ENCODE measurements at places on chromosomes 13 and 19.

- no peak for DNase-seq
These were observed 49.4 kb downstream of the KLF2 start for GRCh38 chr19:16373989-16374388.

DNA sequence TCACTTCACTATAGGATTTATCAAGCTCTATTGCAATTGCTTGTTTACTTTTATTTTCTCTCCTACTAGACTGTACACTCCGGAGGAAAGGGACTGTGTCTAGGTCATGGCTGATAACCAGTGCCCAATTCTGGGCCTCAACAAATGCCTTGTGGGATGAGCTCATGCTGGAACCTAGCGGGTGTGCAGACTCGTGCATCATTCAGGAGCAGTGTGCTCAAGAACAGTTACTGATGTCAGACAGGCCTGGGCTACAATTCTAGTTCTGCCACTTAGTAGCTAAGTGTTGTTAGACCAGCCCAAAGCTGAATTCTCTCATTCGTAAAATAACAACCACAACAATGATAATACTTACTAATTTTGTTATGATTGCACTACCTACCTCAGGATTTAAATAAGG is 95.4 kb downstream of the CYSLTR2 start:
- no peak for DNase-seq

DNA sequence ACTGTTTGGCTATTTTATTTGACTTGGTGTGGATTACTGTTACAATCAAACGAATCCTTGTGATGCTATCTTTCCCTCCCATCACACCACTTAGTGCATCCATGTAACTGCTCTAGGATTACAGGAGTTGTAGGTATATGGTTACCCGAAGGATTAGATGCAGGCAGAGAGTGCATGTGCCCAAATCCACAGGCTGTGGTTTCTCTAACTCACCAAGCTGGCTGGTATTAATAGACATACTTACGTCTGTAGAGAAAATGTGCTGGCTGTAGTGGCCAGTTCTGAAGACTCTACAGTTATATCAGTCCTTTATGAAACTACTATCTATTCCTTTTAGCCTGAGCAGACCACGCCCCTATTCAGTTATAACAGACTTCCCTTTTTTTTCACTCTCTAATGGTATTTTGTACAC is 1.1 kb upstream of the HMGB1 start:
- no peak for DNase-seq

GRCh38 chr13:36493046-36493445 is 60.8 kb downstream of the CCNA1 start:
- DNase-seq: no peak

DNA sequence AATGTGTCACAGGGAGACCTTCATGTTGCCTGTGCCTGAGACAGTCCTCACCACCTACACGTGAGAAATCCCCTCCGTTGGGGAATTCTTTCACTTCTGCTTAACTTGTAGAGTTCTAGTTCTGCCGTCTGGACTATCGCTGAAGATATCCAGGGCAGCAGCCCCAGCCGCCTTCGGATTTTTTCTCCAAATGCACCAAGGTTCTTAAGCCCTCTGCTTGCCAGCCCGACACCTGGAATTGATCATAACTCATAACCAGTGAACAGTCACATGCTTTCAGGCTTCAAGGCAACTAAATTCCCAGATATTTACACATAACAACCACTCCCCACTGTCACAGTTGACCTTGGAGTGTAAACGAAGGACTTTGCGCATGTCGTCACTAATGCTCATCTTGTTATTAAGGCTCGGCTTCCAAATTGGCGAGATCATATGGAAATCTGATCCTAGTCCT is 114.4 kb downstream of the RAB20 start:
- no peak for DNase-seq

DNA sequence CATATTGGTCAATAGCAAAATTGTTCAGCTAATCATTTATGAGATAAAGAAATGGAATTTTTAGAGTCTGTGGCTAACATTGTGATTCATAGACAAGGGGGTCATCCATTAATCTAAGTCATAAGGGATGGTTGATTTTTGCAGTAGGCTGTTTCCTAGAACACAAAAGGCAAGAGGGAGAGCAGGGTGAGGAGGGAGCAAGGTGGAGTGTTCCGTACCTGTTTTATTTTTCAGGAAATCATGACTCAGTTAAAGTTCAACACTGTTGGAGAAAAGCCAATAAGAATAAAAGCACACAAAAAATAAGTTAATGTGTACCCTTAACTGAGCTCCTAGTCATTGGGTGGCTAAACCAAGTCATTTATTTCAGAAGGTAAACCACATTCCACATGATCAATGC is 512.4 kb upstream of the ATXN8OS start:
- no peak for DNase-seq

DNA sequence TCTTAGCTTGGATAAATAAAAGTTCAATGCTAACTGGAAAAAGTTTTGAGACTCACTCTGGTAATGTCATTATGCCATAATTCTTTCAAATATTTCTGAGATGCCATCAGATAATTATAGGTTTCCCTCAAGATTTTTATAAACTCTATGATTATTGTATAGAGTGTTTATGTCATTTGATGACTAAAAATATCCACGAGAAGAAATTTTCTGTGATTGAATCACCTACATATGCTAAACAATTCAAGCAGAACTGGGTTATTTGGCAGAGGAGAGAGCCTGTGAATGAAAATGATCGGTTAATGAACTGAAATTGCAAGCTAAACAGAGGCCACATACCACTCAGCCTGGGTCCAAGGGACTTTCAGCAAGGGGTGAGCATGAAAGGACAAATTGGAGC is 92.6 kb upstream of the TSC22D1 start:
- DNase-seq: no peak

GRCh38 chr13:24270639-24271141 is 38.7 kb upstream of the C1QTNF9 start:
- DNase-seq: no peak

DNA sequence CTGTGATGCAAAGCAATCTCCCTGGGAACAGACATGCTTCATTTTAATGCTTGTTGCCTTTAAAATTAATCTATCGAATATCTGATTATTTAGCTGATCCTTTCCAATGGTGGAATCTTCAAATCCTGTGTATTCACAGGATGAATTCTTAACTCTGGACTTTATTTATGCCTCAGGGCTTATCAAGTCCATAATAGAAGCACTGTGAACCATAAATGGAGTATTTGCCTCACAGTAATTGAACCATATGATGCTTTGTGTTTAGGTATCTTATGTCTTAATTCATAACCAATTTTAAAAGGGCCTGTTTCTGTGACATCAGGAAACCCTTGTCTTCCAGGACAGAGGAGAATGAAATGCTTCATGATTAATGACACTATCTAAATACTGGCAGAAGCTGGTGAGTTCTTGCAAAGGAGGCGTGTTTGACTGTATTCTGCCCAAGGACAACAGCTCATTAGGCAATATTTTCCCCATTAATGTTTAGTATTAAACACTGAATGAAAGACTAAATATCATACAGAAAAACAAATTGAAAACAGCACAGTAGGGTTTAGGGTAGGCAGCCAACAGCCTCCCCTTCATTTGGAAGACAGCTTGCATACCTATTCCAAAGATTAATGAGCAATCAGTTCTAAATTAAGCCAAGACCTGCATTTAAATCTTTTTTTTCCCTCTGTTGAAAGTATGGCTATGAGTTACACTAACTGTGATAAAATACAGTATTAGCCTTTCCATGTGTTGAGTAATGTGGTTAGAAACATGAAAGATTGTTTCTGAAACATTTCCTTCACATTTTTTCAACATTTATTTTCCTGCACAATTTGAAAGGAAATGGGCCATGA is 709.4 kb downstream of the PCDH9 start:
- DNase-seq: no peak

DNA sequence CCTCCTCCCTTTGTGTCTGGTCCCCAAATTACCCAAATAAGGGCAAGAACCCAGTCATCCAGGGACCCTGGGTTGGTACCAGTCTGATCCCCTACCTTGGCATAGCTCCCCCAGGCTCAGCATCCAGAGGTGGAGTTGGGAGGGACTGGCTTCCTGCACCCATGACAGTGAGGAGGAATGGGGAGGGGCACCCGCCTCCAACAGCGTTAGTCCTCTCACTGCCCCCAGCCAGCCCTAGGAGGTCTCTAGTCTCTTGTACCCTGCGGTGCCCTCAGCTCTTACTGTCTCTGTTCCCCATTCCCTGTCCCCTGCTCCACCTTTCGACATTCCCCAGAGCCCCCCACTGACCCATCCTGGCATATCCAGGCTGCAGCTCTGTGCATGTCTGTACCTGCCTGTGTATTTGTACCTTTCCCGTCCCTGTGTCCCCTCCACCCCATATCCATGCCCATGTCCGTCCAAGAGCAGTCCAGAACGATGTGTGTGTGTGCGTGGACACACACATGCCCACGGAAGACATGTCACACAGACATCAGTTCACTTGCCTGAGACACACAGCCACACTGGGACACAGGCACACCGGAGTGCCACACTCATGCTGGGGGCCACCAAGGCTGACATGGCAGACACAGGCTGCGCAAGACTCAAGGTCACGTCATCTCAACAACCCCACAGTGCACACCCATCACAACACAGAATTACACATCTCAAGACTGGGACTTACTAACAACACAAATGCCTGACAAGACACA is 17.8 kb downstream of the ERFL start:
- no peak for DNase-seq

- no peak for DNase-seq
These were observed 574.2 kb downstream of the TBC1D4 start for GRCh38 chr13:74907788-74908187.

DNA sequence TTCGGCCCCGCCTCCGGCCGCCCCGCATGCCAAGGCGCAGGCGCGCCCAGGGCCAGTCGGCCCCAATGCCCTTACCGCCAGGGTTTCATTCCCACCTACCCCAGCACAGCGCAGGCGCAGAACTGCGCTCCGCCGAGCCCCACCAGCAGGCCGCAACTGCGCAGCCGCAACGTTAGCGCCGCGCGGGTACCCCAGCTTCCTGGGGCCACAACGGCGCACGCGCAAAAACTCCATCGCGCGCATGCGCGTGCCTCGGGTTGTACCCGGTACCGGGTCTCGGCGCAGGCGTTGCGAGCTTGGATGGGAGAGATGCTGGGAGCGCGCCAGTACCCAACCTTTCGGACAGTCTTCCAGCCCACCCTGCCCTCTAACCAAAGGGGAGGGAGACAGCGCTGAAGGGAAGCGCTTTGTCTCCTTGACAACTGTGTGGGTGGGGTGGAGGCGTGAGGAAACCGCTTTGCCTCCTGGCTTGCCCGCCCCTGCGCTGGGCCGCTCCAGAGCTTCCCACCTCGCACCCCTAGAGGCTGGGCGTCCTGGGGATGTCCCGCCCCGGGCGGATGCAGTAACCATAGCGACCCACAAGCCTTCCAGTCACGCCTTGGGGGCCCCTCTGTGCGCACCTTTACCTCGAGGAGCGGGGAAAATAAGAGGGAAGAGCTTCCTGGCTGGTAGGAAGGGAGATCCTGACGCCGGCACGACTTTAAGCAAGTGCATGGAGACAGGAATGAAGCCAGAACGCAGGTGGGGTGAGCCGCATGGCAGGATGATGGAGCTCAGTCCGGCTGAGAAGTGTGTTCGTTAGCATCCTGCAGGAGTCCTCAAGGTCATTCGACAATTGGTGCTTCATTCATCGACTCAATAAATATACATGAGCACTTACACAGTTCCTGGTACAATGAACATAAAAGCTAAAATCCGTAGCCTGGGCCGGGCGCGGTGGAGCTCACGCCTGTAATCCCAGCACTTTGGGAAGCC is 525 bp upstream of the MYPOP start:
- DNase-seq: peak; percentile 100

DNA sequence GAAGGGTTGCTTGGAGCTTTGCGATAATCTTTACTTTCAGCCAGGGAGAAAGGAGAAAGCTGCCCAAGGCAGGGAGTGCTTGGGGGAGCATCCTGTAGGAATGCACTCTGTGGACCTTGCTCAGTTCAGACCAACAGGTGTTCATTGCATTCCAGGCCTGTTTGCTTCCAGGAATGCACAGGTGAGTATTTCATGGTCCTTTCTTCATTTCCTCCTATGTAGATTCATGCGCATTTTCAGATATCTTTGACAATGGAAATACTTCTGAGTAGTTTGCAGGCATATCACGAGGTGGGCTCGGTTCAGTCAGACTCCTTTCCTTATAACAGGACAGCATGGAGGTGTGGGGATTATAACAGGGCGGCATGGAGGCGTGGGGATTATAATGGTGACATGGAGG is 254.8 kb downstream of the FGF9 start:
- no peak for DNase-seq

DNA sequence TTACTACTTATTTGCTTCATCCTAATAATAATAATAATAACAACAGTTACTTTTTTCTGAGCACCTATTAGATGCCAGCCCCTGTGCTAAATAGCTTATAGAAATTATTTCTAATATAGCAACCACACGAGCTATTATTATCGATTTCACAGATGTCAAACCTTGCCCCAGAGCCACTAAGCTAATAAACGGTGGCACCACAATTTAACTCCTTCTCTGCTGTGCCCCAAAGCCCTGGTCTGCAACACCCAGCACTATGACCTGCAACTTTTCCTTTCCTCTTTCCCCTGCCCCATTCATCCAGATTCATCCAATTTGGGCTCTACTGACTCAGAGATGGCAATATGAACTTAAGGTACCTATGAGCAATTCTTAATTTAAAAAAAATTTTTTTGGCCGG is 6.4 kb downstream of the RFX2 start:
- DNase-seq: no peak

- DNase-seq: no peak
These were observed 583 bp downstream of the CCDC61 start for GRCh38 chr19:45995715-45996385.

DNA sequence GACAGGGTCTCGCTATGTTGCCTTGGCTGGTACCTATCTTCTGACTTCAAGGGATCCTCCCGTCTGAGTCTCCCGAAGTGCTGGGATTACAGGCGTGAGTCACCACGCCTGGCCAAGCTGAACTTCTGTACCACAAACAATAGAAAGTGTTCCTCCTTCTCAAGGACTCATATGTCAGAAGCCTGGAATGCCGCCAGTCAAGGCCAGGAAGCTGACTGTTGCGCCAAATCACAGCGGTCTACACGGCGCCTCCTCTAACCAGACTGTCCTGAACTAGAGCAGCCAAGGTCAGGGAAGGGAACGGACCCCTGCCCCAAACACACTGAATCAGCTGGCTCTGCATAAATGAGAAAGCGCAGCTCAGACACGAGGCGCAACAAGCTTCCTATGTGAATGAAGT is 14.6 kb downstream of the RAB20 start:
- DNase-seq: no peak
